ENCODE measurements at places on chromosomes 2 and 18.

DNA sequence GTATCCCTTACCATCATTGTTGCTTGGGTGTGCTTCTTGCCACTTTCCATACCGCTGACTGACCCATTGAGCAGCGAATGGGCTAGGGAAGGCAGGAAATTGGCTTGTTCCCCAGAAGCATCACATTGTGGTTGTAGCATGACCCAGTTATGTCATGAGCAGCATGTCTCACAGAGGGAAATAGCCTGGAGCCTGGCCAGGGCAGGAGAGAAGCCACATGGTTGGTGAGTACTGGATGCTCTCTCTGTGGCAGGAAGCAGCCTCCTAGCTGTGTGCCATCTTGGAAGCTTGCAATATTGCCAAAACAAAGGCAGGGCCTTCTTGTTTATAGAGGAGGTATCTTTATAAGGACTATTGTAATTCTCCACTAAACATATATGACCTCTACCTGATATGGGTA, 482.6 kb downstream of the PIK3C3 start:
- DNase-seq: no peak

- DNase-seq: no peak
These were observed 34.0 kb downstream of the AQP12A start for GRCh38 chr2:240725671-240726070.

- DNase-seq: no peak
These were observed 864 bp upstream of the MYL12A start for GRCh38 chr18:3246635-3247239.

DNA sequence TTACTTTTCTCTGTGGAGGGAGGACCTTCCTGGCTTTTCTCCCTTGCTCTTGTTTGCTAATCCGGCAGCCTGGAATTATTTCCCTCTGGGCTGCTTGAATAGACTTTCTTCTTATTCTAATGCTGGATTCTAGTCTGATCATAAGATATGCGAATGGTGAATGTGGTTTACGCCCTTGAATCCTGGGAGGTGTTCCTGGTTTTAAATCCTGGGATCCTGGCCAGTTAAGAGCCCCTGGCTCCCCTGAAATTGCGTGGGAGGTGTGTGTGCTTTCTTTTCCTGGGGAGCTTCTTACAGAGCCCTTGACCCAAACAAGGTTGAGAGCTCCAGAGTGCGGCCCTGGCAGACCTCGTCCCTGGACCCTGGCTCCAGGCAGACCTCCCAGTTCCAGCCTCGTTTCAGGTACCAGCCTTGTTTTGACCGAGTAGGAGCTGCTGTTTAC, 2.8 kb downstream of the SH3BP4 start:
- no peak for DNase-seq

GRCh38 chr2:236712304-236712703, 142.7 kb downstream of the ACKR3 start:
- DNase-seq: no peak

DNA sequence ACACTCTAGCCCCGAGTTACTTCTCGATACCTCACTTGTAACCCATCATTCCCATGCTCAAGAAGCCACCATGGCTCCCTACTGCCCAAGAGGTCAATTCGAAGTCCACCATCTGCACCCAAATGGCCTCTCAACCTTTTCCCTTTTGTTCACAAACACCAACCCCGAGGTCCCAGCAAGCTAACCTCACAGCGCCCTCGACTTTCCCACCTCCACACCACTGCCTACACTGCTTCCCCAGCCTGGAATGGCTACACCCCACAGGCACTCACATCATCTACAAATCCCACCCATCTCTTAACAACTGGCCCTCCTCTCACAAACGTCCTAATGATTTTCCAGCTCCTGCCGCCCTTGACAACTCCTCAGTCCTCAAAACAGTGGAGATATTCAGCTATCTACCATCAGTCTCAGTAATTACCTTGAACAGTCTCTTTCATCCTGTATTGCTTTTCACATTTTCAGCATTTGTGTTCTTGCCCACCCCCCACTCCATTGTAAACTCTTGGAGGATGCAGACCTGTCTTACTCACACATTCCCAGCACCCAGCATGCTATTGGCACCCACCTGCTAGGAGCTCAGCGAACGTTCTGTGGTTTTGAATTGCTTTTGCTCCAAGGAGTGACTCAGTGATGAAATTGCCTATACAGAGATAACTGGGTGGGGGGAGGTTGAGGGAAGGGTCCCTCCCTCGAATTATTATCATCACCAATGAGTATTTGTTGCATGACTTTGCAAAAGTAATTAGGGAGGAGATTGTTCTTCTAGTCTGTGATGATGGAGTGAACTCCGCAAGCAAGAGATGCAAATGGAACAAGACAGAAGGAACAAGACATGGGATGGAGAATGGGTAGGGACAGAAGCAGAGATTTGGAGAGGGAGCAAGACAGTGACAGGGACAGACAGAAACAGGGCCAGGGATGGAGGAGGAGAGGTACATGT, 106.8 kb downstream of the CYP26B1 start:
- no peak for DNase-seq

DNA sequence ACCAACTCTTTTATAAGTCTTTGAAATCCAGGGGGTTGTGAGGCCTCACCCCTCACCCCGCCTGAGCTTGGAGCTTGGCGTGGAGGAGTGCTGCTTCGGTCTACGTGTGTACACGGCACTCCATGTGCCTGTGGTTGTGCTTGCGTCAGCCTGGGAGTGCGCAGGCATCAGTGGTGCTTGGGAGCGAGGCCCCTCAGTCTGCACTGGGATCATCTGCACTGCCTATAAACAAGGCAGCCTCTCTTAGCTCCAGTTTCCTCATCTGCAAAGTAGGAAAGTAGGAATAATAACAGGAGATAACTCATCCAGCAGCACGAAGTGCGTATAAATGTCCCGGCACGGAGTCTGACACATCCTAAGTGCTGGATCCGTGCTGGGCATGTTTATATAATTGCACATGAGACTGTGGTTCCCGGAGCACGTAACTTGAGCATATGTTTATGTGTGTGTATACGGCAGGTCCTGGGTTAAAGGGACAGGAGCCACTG, 1.2 kb downstream of the GYPC start:
- DNase-seq: no peak

Data from stimulated activated CD4-positive, alpha-beta T cell treated with anti-CD3 and anti-CD28 coated beads, TNF-alpha, amount 100 ng/mL, for 24 hours (primary cell).